ENCODE measurements at places on chromosomes 4 and X. TPM values are rescaled to one million over a fixed set of nuclear protein-coding genes. Genes with fewer than 3 reads are reported as not detected.

The CXCL11 gene
- not detected for total RNA-seq

The TCP11X1 gene
- total RNA-seq = not detected

The HMX1 gene
- 1.3 TPM for total RNA-seq

The SFRP2 gene
- total RNA-seq = 5.7 TPM

The UGT2A1 gene
- total RNA-seq = not detected

The LRCH2 gene
- total RNA-seq = 9.1 TPM

The GYPE gene
- 1.4 TPM for total RNA-seq

DNA sequence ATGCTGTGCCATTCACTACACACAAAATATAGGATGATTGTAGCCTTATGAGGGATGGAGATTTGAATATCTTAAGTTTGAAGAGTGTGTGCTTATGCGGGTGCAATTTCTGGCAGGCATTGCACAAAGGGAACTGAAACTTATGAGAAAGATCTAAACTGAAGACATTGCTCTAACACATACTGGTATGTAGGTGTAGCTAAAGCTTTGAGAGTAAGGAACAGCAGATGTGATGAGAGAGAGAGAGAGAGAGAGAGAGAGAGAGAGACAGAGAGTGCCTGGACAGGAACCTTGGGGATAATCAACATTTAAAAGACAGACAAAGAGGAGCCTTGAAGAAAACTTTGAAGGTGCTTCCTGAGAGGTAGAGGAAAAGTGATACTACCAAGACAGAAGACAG is 379.7 kb downstream of the SPRY1 start:
- DNase-seq = no peak

- no peak for DNase-seq
These were observed 326.7 kb downstream of the MAPK10 start for GRCh38 chr4:86033171-86033570.

- no peak for DNase-seq
These were observed 300.1 kb upstream of the TRAM1L1 start for GRCh38 chr4:117385526-117385925.

- DNase-seq = no peak
These were observed 1564.8 kb downstream of the RPA4 start for GRCh38 chrX:98448524-98448923.

GRCh38 chrX:23373129-23373804 is 38.6 kb downstream of the PTCHD1 start:
- no peak for DNase-seq

DNA sequence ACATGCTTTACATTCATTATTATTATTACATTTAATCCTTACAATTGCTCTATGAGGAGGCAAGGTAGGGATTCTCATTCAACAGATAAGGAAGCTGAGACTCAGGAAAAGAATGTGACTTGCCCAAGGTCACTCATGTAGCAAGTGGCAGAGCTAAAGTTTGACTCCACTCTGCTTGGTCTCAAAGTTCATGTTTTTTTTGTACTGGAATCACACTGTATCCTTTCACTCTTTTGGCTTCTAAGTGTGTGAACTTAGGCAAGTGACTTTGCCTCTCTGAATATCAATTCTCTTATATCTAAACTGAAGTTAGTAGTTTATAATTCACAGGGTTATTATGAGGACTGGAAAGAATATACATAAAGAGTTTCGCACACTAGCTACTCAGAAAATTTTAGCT is 247.9 kb upstream of the AR start:
- no peak for DNase-seq

GRCh38 chrX:17104433-17104832 is 158.0 kb downstream of the REPS2 start:
- no peak for DNase-seq

- DNase-seq = no peak
These were observed 280.3 kb upstream of the INTU start for GRCh38 chr4:127352220-127353113.

DNA sequence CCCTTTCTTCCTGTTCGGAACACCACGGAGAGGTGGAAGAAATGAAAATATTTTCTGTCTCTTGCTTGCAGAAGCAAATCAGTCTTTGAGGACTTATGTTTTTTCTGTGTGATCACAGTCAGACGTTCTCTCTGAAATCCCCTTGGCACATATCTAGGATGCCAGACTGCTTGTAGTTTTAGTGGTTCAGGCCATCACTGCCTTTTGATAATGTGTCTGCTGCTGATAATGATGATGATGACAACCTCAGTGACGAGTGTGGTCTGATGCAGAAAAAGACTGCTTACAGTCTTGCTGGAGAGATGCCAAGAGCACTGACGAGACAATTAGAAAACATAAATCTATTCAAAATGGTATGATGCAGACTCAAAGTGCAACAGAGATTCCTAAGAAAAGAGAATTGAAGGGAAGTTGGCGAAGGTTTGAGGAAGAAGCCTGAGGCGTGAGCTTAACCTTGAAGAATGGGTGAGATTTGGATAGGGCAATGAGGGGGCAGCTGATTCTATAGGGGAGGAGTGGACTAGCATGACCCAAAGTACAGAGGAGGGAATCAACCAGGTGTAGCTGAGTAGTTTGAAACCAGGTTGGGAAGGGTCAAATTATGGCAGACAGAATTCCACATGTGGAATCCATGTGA is 7.9 kb downstream of the RAB33A start:
- DNase-seq = no peak

DNA sequence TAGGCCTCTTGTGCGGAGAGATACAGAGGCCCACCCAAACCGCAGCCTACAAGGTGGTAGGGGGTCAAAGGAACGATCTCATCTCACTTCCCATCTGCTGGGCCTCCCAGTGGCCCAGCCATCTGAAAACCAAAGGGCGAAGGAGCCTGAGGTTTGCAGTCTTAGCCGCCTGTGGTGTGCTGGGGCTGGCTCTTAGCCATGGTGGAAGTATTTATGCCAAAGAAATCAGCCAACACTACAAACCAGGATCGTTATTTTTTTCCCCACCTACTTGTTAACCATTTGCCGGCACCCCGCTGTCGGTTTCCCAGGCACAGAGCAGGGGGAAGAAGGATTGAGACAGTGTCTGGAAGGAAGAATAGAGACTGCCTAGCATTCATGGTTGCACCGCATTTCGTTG is 30.9 kb upstream of the CDKL5 start:
- no peak for DNase-seq

- no peak for DNase-seq
These were observed 89.8 kb downstream of the SMARCA1 start for GRCh38 chrX:129433461-129433860.

DNA sequence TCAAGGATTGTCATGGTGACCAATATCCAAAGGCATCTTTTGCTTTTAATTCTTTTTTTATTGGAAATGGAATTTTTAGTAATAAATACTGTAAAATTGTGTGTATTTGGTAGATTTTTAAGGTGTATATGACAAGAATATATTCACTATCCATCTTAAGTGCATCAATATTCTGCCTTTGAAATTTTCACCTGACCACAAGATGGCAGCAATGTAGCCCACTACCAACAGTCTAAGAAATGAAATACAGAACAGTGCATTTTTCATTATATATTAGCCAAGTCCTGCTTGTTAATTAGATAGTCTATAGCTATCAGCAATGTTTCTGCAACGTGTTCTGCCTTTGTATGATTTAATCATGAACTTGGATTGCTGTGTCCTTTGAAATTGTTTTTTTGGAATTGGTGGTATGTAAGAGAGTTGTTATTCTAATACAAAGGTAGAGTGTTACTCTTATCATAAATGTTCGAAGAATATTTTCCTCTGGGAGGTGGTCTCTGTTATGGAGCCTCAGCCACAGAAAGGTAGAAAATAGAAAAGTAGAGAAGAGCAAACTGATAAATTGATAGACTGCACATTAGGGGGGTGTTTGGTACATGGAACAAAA is 38.2 kb downstream of the HPGDS start:
- DNase-seq = no peak

- DNase-seq = no peak
These were observed 68.7 kb upstream of the TEX13D start for GRCh38 chrX:124263743-124264142.

DNA sequence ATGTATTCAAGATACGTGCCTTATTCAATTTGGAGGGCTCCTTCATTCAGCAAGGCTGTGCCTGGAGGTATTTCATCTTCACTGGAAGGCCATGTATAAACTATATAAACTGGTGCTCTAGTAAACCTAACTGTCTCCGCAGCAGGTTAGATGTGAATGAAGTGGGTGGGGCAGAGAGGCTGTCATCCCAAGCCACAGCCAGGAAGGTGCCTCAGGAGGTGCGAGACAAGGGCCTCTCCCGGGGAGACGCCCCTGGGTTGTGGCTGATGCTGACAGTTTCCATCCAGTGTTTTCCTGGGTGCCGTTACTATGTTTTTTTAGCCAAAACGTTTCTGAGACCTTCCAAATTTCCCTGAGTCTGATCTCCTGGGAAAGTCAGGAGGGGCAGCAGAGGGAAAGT is 221.5 kb upstream of the RPL34 start:
- no peak for DNase-seq

GRCh38 chr4:157315968-157316367 is 95.4 kb downstream of the GRIA2 start:
- DNase-seq = no peak

DNA sequence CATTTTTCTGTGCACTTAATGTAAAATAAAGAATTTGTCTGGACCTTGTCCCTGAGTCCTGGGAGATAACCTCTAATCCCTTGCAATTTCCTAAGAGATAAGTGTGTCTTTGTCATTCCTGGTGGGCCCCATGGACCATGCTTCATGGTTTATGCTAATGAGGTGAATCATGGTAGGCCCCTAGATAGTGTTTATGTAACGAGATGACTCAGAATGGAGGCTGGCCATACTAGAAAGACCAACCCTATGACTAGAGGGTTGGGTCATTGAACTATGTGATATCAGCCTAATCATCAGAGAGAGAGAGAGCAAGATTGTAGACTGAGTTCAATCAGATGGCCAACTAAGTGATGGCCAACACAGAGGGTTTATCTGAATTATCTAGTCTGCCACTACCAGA is 64.2 kb upstream of the NHSL2 start:
- DNase-seq = no peak

DNA sequence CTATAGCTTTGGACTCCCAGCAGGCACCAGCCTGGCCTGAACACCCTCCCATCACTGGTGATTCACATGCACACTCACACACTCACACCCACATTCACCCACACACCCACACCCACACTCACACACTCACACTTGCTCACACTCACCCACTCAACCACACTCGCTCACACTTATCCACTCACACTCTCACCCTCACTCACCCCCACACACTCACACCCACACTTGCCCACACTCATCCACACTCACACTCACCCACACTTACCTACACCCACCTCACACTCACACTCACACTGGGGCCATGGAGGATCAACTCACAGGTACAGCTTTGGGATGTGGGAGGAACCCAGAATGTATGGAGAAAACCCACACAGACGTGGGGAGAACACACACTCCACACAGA is 548.2 kb upstream of the FAT1 start:
- no peak for DNase-seq

GRCh38 chr4:178311997-178312396 is 869.8 kb upstream of the AGA start:
- DNase-seq = no peak

- no peak for DNase-seq
These were observed 102.8 kb downstream of the PJA1 start for GRCh38 chrX:69062493-69062892.

DNA sequence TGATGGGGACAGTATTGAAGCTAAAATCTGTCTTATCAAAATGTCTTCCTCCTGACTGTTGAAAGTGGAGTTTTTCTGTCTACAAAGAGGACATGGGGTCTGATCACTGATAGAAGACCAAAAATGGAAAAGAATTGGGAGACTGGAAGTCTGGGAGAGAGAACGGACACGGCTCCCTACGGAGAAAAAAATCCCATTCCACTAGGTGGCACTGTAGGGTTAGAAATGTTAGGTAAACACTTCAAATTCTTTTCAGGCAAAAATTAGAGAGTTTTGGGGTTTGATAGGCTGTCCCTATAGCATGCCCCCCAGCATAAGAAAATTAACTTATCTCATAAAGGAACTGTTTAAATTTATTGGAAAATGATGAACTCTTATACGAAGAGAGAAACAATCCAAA is 200.5 kb downstream of the FAM133A start:
- DNase-seq = no peak

GRCh38 chrX:110795645-110796406 is at the start of gene CHRDL1:
Gene CHRDL1 (minus strand): TSS chrX:110795817. CDS start chrX:110792181, 3,636 bp downstream.
- peak; percentile 22 for DNase-seq

DNA sequence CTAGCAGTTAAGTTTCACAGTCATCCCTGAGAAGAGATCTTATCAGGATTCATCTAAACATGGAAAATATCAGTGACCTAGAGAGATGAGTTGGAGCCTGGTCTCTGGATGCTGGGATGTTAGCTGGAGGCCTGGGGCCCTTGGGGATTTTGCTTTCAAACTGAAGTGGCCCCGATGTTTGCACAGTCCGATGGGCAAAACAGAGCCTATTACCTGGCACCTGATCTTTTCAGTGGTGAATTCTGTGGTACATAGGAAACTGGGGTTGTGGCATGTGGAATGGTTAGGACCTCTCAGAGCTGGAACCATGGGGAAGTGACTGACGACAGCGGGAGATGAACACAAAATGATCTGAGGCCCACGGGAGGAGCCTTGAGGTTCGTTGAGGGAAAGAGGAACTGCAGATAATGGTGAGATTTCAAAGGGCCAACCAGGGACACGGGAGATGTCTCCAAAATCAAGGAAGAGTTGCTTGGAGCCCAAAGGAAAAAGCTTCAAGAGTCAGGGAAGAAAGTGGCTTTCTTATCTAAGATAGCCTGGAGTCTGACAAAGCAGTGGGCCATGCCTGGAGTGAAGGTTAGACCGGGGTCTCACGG is 17.8 kb upstream of the TENM3 start:
- no peak for DNase-seq

DNA sequence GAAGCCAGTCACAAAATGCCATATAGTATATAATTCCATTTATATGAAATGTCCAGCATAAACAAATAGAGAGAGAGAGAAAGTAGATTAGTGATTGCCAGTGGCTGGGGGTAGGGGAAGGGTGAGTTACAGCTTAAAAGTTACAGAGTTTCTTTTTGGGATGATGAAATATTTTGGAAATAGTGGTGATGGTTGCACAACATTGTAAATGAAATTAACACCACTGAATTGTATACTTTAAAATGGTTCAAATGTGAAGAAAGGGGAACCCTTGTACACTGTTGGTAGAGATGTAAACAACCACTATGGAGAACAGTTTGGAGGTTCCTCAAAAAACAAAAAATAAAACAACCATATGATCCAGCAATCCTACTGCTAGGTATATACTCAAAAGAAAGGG is 131.2 kb upstream of the GPC4 start:
- DNase-seq = no peak

DNA sequence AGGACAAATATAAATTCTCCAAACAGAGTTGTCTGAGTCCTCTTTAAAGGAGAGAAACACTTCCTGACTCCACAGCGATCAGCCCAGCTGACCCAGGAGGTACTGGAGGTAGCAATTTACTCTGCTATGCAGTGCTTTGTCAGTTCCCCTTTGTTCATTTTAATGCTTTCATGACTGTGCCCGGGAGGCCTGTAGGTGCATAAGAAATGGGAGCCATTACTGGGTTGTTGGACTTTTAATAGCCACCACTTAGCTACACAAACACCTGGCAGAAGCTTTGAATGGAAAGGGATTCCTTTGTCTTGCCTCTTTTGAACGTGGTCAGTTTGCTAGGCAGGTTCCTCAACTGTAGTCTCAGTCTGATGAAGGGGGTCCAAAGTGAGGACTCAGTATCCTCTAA is 59.0 kb upstream of the AFF2 start:
- no peak for DNase-seq

Data from dorsolateral prefrontal cortex (tissue), 122 donors.